ENCODE measurements at places on chromosomes 4 and X.
A peak's percentile ranks its signal among the peaks of the same experiment; 100 is the strongest.

- DNase-seq, result no peak
These were observed 251.4 kb downstream of the DTHD1 start for GRCh38 chr4:36532670-36533379.

GRCh38 chr4:159104694-159105414 is 2.0 kb downstream of the RAPGEF2 start:
- DNase-seq, result peak; percentile 51

DNA sequence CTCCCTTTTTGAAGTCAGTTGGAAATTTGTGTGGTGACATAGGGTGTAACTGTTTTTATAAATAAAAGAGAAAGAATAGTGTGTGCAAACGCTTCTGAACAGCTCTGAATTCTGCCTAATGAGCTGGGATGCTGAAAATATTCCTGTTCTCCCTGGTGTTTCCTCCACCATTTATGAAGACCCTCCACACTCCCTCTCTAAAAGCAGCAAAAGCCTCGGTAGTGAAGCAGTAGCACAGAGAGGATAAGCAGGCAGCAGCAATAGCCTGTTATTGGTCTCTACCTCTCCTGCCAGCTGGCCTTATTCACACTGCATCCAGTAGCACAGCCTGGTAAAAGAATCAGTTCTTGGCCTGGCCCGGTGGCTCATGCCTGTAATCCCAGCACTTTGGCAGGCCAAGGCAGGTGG is 406.1 kb downstream of the IQCM start:
- DNase-seq, result no peak

GRCh38 chr4:97110506-97110905 is 1032.8 kb downstream of the STPG2 start:
- DNase-seq, result no peak

DNA sequence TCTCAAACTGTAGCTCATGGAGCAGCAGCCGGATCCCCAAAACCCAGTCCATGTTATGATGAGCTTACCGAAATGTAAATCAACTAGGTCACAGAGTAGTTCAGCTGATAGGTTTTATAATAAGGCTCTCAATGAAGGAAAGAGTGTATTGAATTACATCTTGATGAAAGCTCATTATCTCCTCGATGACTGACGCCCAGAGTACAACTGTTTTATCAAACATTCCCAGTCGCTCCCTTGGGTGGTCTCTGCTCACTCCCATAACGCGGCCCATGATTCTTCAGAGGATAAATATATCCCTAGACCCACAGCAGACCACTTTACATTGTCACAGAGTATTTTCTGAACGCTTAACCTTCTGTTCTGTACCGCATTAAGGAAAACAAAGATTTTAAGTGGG is 452.3 kb upstream of the GALNT7 start:
- no peak for DNase-seq
